Stimulated activated naive B cell treated with anti-CD40 and anti-IgM and Interleukin-4, amounts not matched to agents 10 μg/mL and 1 μg/mL and 100 μg/mL, for 72 hours (primary cell): ENCODE measurements at places on chromosomes 7 and 10.

- no peak for DNase-seq
- no peaks in the 10 kb centered on the region for H3K36me3 ChIP-seq
- no peak overlapping the region for H3K4me3 ChIP-seq
- peaks cover under 1% of the 10 kb centered on the region for H3K4me1 ChIP-seq
Observed at GRCh38 chr7:29342761-29343160, 148.2 kb downstream of the CHN2 start.

GRCh38 chr7:42596737-42597136 is 315.1 kb downstream of the C7orf25 start:
- no peak overlapping the region for H3K27ac ChIP-seq
- no peak for DNase-seq
- no peaks in the 10 kb centered on the region for H3K27me3 ChIP-seq
- no peak overlapping the region for H3K4me3 ChIP-seq
- no peaks in the 10 kb centered on the region for H3K36me3 ChIP-seq

- peaks cover 9% of the 10 kb centered on the region for H3K36me3 ChIP-seq
- no peak overlapping the region for H3K27ac ChIP-seq
- H3K4me1 ChIP-seq, result peaks cover 18% of the 10 kb centered on the region
- peak overlapping the region; percentile 41 for H3K4me3 ChIP-seq
- no peak for DNase-seq
Observed at GRCh38 chr10:63409465-63410027, 56.2 kb downstream of the JMJD1C start.

DNA sequence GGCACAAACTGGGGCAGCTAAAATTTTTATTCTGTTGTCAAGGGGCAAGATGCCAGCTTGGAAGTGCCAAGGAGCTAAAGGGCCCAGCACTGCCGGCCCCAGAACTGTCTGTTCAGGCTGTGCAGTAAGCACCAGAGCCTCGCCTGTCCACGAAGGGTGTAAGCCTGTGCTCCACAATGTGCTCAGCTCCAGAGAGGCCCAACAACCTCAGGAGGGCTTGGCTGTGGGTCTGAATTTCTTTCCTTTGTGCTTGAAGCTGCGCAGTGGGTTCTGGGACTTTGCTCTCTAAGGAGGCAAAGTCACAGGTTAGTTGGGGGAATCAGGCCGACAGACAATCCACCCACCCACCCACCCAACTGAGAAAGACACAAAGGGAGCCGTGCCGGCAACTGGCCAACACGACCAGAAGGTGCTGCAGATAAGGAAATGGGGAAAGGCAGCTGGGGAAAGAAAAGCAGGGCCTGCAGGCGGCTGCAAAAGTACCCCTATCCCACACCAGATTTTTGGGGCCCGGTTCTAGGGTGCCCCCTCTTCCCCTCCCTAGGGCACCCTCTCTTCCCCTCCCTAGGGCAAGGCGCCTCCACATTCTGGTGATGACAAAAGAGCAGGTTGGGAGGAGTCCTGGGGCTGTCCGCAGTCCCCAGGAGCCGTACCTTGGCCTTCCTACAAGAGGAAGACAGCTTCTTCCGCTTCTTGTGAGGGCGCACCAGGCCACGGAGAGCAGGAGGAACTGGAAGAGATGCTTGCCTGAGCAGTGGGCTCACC is 7.7 kb downstream of the DDX56 start:
- no peaks in the 10 kb centered on the region for H3K27me3 ChIP-seq
- peaks cover 59% of the 10 kb centered on the region for H3K36me3 ChIP-seq
- no peak overlapping the region for H3K4me3 ChIP-seq
- DNase-seq, result no peak
- peak overlapping the region; percentile 89 for H3K27ac ChIP-seq

DNA sequence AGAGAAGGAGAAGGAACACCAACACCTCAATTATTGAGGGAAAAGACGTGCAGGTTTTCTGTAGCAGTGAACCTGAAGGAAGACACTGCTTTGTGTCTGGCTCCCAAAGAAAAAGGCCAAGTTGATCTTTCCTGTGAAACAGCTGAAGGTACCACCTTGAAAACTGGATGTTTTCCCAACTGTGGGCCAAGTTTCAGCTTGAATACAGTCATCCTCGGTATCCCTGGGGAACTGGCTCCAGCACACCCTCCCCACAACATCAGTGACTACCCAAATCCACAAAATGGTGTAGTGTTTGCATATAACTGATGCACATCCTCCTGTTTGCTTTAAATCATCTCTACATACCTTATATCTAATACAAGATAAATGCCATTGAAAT is 297.0 kb upstream of the PITRM1 start:
- no peak for DNase-seq
- no peaks in the 10 kb centered on the region for H3K36me3 ChIP-seq
- H3K27me3 ChIP-seq, result no peaks in the 10 kb centered on the region
- no peak overlapping the region for H3K4me3 ChIP-seq
- H3K27ac ChIP-seq, result no peak overlapping the region

- H3K27ac ChIP-seq, result no peak overlapping the region
- no peak for DNase-seq
- H3K4me3 ChIP-seq, result no peak overlapping the region
- peaks cover 12% of the 10 kb centered on the region for H3K27me3 ChIP-seq
- H3K4me1 ChIP-seq, result no peaks in the 10 kb centered on the region
Observed at GRCh38 chr10:10780746-10781145, 236.9 kb upstream of the CELF2 start.

DNA sequence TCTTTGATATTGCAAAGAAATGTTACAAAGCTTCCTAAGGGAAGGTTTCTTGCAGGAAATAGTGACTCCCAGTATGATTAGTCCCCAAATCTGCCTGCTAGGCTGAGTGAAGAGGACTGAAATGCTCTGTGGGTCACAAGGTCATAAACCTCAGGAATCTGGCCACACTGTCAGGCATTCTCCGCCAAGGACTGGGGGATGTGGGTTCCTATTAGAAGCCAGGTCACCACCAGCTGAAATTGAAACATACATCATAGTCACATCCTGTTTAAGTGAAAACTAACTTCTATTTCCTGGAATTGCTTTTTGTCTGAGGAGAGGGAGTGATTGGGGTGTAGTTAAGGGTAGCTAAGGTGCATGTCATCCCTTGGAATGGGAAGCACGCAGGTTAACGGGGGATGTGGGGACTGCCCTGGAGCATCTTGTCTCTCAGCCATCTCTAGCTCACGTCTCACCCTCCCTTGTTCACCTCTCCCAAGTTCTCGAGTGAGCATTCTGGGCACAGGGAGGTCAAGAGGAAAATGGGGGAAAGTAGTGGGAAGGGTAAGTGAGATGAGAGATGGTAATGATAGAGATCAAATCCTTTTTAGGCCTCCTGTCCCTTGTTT is 12.0 kb upstream of the GSAP start:
- DNase-seq, result no peak
- H3K36me3 ChIP-seq, result no peaks in the 10 kb centered on the region
- no peaks in the 10 kb centered on the region for H3K27me3 ChIP-seq
- peaks cover 9% of the 10 kb centered on the region for H3K4me1 ChIP-seq
- peak overlapping the region; percentile 51 for H3K27ac ChIP-seq

DNA sequence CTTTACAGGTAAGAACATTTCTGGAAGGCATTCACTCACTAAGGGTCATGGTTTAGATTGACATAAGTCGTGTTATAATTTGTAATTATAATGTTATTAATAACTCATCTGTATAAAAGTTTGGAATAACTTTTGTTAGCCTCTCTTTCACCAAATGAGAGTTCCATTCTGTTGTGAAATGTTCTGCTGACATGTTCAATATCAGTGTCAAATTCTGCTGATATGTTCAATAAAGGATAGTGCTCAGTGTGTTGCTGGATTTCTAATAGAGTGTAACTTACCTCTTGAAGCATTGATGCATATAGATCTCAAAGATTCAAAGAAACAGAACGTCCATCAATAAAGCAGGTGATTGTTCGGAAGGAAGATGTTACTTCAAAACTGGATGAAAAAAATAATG is 30.6 kb downstream of the ANLN start:
- H3K4me1 ChIP-seq, result no peaks in the 10 kb centered on the region
- H3K27me3 ChIP-seq, result no peaks in the 10 kb centered on the region
- no peak for DNase-seq
- no peak overlapping the region for H3K4me3 ChIP-seq
- no peaks in the 10 kb centered on the region for H3K36me3 ChIP-seq
- H3K27ac ChIP-seq, result no peak overlapping the region

DNA sequence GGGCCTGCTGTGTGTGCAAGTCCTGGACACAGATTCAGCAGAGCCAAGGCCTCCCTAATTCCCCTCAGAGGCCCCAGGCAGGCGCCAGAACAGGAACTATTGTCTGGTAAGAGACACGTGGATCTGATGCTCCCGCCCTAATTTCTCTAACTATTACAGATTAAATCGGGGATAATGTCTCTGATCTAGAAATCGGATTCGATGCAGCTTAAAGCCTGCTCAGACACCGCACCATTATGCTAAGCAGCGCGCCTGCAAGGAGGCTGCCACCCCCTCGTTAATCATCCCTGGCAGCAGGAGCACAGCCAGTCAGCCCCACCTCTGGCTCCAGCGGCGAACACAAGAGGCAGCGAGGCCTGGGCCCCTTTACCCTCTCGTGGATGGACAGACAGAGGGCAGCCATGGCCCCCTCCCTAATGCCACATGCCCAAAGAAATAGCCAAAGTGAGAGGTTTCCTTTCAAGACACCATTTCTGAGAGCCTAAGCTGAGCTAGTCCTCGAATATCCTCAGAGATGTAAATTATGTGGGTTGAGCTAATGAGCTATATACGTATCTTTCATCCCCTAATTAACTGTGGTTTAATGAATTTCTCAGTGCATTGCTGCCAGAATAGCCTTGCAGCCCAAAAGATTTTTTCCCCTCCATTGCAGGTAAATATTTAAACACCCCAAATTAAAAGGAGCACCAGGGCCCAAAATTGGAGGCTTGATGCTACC is 122.1 kb downstream of the GRID1 start:
- H3K27ac ChIP-seq, result no peak overlapping the region
- peaks cover 9% of the 10 kb centered on the region for H3K27me3 ChIP-seq
- no peaks in the 10 kb centered on the region for H3K36me3 ChIP-seq

DNA sequence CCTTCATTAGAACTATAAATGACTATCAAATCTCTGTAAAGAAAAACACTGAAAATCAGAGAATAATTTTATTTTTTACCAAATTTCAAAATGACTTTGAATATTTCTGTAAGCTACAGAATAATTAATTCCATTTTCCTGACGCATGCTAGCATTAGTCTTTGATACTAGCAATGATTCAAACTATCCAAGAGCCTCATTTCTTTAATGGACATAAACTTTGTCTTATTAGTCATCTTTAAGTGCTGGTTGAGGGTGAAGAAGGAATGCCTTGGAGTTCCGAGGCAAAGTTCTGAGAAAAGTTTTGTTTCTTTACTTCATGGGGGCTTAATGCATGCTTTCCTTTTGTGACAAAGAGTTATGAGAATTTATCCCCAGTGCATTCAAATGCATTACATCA is 137.3 kb downstream of the AGMO start:
- no peak for DNase-seq
- no peaks in the 10 kb centered on the region for H3K27me3 ChIP-seq
- no peaks in the 10 kb centered on the region for H3K36me3 ChIP-seq

GRCh38 chr10:34719746-34720145 is 95.3 kb downstream of the PARD3 start:
- H3K4me1 ChIP-seq, result peaks cover 11% of the 10 kb centered on the region
- H3K36me3 ChIP-seq, result no peaks in the 10 kb centered on the region
- H3K27ac ChIP-seq, result no peak overlapping the region

GRCh38 chr10:87559392-87559791 is 54.7 kb downstream of the MINPP1 start:
- DNase-seq, result no peak
- H3K4me3 ChIP-seq, result no peak overlapping the region
- H3K4me1 ChIP-seq, result no peaks in the 10 kb centered on the region
- H3K27ac ChIP-seq, result no peak overlapping the region
- H3K36me3 ChIP-seq, result peaks cover 3% of the 10 kb centered on the region

DNA sequence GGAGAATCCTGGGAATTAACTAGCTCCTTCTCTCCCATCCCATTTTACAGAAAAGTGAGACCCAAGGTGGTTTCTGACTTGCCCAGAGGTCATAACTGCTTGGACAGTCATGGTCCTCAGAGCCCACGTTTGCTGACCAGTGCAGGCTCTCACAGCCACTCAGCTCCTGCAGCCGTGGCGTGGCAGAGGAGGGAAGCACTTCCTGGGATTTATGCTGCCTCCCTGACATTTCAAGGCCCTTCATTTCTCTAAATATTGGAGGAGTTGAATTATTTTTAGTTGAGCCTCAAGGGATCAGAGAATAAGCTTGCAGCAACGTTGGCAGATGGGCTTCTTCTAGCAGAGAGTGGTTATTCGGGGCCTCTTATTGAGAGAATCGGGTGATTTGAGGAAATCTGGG is 77.1 kb downstream of the LHPP start:
- peaks cover 91% of the 10 kb centered on the region for H3K4me1 ChIP-seq
- H3K27me3 ChIP-seq, result no peaks in the 10 kb centered on the region
- no peaks in the 10 kb centered on the region for H3K36me3 ChIP-seq

- H3K4me1 ChIP-seq, result peaks cover 5% of the 10 kb centered on the region
- peaks cover 7% of the 10 kb centered on the region for H3K27me3 ChIP-seq
- no peaks in the 10 kb centered on the region for H3K36me3 ChIP-seq
- no peak overlapping the region for H3K27ac ChIP-seq
Observed at GRCh38 chr7:140294454-140294853, 103.9 kb downstream of the SLC37A3 start.

DNA sequence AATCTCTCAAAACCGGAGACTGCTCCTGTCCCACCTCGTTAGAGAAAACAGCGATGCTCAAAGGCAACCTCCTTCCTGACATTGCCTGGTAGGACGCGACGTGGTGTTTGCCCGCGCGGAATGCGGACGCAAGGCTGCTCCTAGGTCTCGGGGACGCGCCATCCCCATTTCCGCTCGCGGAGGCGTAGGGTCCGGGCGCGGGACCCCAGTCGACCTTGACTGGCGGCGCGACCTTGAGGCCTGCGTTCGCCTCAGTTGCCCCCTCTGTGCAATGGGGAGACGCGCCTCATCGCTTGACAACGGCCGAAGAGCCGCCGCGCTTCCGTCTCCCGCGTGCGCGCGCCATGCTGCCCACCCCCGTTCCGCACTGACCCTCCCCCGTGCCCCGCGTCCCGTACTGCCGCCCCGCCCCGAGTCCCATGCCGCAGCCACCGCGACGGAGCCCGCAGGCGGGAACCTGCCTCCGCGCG is 412 bp upstream of the PPIA start:
- no peak for DNase-seq
- peaks cover 23% of the 10 kb centered on the region for H3K36me3 ChIP-seq
- peaks cover 29% of the 10 kb centered on the region for H3K4me1 ChIP-seq
- no peaks in the 10 kb centered on the region for H3K27me3 ChIP-seq
- peak overlapping the region; percentile 95 for H3K4me3 ChIP-seq
- H3K27ac ChIP-seq, result peak overlapping the region; percentile 99

DNA sequence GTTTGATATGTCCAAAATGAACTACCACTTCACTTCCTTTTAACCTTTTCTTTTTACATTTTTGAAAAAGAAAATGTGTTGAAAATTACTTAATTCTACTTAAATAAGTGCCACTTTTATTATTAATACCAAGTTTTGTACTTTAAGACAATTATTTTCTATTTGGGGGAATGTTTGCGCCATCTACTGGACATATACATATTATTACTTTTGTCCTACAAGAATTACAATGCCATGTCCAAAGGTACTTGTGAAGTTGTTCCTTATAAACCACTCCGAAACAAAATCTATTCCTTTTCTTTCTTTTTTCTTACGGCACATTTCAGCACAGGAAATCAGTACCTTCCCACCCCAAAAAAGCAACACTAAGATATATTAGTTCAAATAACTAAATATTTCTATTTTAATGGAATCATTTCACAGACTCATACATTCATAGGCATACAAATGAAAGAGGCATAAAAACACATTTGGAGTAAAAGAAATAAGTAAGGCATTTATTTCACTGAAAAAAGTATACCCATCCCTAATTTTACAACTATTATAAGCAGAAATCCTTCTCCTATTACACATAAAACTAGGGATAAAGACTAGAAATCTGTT is 169.9 kb downstream of the RNF133 start:
- H3K4me3 ChIP-seq, result no peak overlapping the region
- H3K36me3 ChIP-seq, result no peaks in the 10 kb centered on the region
- no peak overlapping the region for H3K27ac ChIP-seq
- H3K4me1 ChIP-seq, result no peaks in the 10 kb centered on the region

- DNase-seq, result no peak
- no peak overlapping the region for H3K27ac ChIP-seq
- peaks cover 23% of the 10 kb centered on the region for H3K27me3 ChIP-seq
- no peaks in the 10 kb centered on the region for H3K4me1 ChIP-seq
Observed at GRCh38 chr7:108158776-108159175, 28.6 kb upstream of the LAMB4 start.
